ENCODE measurements at places on chromosomes 5 and 9.

DNA sequence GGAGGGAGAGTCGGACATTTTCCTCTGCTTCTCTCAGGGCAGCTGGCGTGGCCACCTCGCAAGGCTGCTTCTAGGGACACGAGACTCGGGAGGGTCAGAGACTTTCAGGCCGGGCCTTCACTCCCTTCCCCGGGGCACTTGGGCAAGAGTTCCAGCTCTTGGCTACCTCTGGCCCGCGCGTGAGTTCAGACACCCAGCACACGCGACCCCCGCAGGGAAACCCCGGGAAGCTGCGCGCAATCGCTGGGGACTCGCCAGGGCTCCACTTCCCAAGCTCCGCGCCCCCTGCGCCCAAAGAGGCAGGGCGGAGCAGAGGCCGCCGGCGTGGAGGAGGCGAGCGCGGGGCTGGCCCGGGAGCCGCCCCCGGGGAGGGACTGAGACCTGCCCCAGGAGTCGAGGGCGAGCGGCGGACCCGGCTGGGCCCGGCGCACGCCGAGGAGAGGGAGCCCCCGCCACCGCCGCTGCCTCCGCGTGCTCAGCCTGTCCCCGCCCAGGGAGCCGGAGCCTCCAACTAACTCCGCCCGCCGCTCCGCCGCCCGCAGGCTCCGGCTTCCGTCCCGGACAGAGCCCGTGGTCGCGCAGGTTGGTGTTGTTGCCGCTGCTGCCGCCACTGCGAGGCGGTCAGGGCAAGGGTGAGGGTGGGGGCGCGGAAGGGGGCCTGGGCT, at the start of gene PAM:
Gene PAM (plus strand): TSS at position 539 of the 665 bp plus-strand sequence. CDS start 110,891 bp downstream, outside the sequence.
- peak; percentile 85 for DNase-seq

GRCh38 chr9:34638138-34638445, 505 bp upstream of the SIGMAR1 start:
- no peak for DNase-seq

DNA sequence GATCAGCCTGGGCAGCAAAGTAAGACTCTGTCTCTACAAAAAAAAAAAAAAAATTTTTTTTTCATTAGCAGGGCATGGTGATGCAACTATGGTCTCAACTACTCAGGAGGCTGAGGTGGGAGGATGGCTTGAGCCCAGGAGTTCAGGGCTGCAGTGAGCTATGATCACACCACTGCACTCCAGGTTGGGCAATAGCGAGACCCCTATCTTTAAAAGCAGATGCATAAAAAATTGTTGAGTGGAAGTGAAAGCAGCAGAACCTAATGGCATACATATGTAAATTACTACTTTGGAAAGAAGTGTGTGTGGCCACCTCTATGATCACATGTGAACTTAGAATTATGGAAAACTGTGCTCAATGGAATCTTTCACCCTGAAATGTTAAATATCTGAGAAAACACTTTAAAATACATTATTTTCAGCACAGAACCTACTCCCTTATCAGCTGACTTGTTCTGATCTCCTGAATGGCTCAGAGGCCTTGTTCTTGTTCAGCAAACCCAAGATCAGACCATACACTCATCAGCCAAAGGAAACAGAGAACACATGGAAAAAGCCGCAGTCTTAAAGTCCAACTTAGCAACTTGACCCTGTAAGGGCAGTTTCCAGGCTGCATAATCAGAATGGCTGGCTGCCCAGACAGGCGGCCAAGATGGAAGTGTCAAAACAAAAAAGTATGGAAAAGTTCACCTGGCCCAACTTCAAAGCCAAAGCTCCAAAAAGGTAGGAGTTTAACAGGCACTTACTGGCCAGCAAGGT, 56.5 kb downstream of the SIL1 start:
- DNase-seq, result no peak

DNA sequence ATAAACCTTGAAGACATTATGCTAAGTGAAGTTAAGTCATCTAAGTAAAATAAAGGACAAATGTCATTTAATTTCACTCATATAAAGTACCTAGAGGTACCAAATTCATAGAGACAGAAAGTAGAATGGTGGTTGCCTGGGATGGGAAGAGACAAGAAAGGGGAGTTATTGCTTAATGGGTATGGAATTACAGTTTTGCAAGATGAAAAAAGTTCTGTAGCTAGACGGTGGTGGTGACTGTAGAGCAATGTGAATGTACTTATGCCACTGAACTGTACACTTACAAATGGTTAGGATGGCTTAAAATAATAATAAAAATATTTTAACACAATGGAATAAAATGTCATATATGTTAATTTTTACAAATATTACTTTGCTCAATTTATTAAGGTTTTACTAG, 128.0 kb downstream of the MPDZ start:
- DNase-seq, result no peak

GRCh38 chr9:77092536-77092935, 73.1 kb downstream of the FOXB2 start:
- DNase-seq, result no peak

GRCh38 chr9:70111042-70111602, 67.5 kb downstream of the MAMDC2 start:
- peak; percentile 67 for DNase-seq

GRCh38 chr9:92293075-92293354, 482 bp downstream of the IARS1 start:
- DNase-seq, result no peak

DNA sequence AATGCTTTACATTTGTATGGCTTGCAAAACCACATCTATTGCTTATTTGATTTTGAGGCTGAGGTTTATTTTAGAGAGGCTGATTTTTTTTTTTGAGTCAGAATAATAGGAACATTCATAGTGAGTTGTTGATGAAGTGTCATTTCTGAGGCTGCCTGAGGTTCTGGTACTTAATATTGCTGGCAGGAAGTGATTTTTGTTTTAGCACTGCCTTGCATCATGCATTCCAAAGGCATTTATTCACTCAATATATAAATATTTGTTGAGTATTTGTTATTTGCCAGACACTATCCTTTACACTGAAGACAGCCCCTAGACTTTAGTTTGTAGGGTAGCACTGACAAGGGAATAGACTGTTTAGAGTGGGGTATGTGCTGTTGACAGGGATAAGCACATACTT, 2.7 kb downstream of the RNF20 start:
- DNase-seq, result no peak

- no peak for DNase-seq
These were observed 162.4 kb upstream of the ZNF608 start for GRCh38 chr5:124908581-124909451.

DNA sequence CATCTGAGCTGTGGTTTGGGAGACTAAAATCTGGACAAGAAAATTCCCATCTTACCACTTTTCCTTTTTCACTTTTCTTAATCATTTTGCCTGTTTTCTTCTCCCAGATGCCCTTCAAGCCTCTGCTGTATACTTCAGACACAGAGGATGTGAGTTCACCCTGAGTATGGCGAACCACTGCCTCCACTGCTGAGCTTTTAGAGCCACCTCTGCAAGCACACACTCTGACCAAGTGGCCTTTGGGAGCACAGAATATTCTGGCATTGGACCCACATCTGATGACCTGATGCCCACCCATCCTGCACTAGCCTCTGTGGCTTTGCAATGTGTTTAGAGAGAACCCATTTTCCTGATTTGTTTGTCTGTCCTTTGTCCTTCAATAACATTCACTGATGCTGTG, 32.5 kb downstream of the TERT start:
- DNase-seq, result no peak

GRCh38 chr9:7500521-7500920, 299.1 kb downstream of the DMAC1 start:
- no peak for DNase-seq

DNA sequence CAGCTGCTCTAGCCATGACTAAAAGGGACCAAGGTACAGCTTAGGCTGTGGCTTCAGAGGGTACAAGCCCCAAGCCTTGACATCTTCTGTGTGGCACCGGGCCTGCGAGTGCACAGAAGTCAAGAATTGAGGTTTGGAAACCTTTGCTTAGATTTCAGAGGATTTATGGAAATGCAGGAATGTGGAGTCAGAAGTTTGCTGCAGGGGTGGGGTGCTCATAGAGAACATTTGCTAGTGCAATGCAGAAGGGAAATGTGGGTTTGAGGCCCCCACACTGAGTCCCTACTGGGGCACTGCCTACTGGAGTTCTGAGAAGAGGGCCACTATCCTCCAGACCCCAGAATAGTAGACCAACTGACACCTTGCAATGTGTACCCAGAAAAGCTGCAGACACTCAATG, 624.9 kb upstream of the FTMT start:
- no peak for DNase-seq

- no peak for DNase-seq
These were observed 246.6 kb downstream of the ARL15 start for GRCh38 chr5:54063817-54064216.

- DNase-seq, result peak; percentile 67
These were observed 679 bp upstream of the KDM4C start for GRCh38 chr9:6757132-6757455.

GRCh38 chr5:2699686-2700085, 51.8 kb downstream of the IRX2 start:
- DNase-seq, result no peak

DNA sequence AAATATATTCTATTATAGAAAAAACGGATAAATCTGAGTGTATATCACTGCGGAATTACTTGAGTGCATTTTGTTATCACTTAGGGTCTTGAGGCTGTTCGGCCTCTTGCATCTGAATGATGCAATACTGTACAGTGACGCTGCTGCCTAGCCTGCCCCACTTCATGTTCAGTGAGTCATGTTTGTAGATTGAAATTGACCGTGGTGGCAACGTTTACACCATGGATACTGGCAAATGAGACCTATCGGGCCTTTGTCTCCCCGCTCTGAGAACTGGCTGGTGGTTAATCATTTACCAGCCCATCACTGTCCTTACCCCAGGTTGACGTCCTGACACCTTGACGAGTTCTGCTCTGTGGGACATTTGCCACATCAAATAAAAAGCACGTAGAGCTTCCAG, 510.1 kb upstream of the ADAMTS16 start:
- no peak for DNase-seq

DNA sequence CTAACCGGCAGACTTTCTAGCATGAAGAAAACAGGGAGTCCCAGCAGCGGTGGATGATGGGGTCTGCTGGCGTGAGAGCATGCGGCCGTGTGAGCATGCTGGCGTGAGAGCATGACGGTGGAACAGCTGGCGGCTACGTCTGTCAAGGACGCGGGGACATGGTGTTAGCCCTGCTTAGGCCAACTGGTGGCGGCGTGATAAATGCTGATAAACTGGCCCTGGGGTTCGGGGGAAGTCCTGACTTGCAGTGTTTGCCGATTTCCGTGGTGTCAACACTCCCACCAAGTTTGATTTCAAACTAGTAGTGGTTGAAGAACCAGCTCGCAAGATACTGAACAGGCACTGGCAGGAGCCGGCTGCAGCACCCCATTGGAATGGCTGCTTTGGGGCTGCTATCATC, 122.4 kb upstream of the RAPGEF1 start:
- DNase-seq, result no peak

DNA sequence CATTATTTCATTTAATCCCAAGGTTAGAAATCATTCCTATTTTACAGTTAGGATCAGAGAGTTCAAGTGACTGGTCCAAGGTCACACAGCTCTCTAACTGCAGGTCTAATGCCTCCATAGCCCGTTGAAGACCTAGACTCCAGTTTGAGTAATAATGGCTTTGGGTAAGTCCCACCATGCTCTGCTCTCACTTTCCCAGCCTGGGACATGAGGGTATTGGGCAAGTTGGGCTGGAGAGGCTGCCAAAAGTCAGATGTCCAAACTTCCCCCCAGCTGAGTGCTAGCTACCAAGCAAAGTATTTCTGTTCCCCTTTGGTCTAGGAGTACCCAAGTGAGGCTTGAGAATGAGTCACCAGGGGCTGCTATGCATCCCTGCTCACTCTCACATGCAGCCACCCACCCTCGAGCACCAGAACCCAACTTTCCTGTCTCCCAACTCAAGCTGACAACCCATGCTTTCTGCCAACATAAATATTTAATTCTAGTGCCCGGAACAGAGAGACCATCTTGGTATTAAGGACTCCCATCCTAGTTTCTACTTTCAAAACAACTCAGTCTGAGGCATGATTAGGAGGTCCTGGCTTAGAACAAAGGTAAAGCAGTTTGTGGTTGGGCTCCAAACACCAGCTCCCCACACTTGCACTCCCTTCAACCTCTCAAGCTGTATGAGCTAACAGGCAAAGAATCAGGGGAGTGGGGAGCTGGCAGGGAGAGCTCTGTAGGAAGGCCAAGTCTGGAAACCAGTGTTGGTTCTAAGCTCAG, 236.5 kb upstream of the TRIM32 start:
- DNase-seq, result no peak

- no peak for DNase-seq
These were observed 26.3 kb upstream of the SYNPO start for GRCh38 chr5:150613991-150614660.

DNA sequence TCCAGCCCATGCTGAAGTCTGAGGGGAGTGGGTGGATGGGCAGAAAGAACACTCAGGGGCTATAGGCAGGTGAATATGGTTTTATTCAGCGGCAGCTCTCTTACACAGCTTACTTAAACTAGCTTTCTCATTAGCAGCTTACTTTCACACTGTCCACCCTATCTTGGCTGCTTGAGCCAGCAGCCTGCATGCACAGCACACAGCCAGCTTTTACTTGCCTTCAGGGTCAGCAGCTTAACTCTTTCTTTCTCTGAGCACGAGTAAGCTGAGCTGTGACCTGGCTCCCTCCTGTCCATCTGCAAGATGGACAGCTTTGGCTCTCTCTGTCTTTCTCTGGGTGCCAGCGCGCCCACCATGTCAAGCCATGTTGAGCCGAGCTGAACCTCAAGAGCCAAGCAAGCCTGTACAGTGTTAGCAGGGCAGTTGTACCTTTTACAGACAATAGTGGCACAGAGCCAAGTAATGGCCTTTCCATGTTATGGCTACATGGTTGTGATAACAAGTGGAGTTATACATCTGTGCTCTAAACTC, 1054.9 kb downstream of the PTPRD start:
- DNase-seq, result no peak

GRCh38 chr5:52748590-52748989, 39.1 kb upstream of the ITGA1 start:
- no peak for DNase-seq

GRCh38 chr9:70012569-70012968, 31.1 kb upstream of the MAMDC2 start:
- DNase-seq, result no peak

DNA sequence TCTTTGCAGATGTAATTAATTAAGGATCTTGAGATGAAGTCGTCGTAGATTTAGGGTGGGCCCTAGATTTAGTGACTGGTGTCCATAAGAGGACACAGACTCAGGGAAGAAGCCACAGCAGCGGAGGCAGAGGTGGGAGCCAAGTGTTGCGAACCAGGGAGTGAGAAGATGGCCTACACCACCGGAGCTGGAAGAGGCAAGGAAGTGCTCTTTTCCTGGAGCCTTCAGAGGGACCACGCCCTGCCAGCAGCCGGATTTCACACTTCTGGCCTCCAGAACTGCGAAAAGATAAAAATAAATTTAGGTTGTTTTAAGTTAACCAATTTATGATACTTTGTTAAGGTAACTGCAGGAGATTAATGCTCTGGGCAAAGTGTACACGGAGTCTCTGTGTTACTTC, 30.7 kb downstream of the EHMT1 start:
- no peak for DNase-seq

- no peak for DNase-seq
These were observed 789 bp downstream of the SEMA6A start for GRCh38 chr5:116573702-116574366.

Data from CD4-positive, alpha-beta T cell (primary cell).